GOT3 (cell line): ENCODE measurements at places on chromosomes 6 and 20.

GRCh38 chr6:158040051-158040803 is 58.6 kb downstream of the SYNJ2 start:
- no peak for DNase-seq

DNA sequence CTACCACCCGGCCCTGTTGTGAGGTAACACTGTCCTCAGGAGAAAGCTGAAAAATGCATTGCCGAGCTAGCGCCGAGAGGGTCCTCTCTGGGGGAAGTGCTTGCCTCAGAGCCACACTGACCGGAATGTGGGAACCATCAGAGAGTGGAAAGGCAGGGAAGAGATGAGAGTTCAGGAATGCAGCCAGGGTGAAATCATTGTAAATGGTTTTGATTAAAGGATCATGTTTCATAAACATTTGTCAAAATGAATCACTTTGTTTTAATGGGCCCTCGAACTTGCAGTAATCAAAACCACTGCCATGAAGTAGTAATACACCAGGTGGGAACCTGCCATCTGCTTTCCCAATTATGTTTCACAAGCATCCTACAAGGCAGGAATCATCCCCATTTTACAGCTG is 16.9 kb upstream of the IL17F start:
- DNase-seq = no peak

- DNase-seq = no peak
Measured at GRCh38 chr20:58481481-58482021, 33.6 kb downstream of the APCDD1L start.

DNA sequence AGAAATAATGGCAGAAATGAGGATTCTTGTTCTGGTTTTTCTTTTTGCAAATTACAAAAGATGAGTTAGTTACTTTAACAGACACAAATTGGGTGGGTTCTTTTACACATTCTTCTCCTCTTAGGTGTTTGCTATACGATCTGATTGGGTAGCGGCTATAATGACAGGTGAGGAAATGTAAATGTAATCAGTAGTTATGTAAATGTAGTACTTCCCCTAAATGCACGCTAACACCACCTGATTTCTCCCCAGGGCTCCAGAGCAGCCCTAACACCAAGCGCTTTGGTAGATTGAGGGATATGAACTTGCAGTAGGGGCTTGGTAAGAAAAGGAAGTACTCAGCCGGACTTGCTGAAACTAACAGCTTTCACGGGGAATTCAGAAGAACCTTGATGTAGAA is 499.4 kb upstream of the NOX3 start:
- DNase-seq = no peak

DNA sequence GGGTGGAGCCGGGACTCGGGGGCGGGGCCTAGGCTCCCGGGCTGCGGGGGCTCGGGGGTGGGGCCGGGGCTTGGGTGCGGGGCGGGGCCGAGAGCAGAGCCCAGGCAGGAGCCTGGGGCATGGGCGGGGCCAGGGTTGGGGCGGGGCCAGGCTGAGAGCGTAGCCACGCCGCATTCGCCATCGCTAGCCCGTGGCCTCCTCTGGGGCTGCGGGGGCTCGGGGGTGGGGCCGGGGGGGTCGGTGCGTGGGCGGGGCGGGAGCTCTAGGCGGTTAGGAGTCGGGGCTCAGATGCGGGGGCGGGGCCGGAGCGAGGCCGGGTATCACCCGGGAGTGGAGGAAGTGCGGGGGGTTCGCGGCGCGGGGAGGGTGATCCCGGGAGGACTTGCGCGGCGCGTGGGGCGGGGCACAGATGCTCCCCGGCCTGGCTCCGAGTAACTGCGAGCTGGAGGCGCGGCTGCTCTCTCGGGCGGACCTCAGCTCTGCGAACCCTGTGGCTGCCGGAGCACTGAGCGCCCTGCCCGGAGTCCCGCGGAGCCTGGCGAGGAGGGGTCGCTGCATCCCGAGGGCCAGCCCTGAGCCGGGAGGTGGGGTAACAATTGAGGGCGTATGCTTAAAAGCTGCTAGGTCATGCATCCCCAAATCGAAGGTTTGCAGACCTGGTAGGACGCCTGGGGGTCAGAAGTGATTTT is 434 bp upstream of the ECI2 start:
- DNase-seq = peak; percentile 85

DNA sequence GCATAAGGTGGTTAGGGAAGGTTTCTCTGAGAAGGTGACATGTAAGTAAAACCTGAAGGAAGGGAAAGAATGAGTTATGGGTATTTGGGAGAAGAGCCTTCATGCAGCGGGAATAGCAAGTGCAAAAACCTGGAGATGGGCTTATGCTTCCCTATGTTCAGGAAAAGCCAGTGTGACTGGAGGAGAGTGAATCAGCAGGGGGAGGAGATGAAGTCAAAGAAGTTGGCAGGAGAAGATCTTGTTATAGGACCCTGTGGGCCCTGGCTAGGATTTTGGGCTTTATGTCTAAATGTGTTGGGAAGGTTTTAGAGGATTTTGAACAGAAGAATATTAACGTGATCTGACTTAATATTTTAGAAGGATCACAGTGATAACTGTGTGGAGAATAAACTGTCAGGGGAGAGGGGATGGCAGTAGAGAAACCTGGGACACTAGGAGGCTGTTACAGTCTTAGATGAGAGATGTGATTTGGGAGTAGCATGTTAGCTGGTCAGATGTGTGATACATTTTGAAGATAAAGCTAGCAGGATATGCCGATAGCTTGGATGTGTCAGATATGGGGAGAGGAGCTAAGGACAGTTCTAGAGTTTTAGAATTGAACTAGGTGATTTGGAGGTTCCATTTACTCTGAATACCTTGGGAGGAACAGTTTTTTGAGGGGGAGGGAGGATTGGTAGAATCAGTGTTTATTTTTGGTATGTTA is 41.0 kb downstream of the PHF3 start:
- no peak for DNase-seq

DNA sequence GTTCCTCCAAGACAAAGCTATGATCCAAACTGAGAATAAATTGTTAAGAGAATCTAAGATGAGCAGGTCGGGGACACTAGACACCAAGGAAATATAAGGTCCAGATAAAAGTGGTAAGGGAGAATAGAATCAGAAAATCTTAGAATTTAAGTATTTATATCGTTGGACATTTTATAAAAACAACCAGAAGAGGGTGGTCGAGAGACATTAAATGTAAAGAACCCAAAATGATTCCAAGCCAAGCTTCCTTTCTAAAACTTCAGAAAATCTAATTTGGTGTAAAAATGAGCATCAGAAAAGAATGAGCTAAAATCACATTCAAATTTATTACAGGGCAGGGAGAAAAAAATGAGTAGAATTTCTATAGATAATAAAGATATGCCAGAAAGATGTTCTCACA is 97.8 kb upstream of the OGFRL1 start:
- no peak for DNase-seq

GRCh38 chr6:45512717-45513116 is 135.0 kb upstream of the SUPT3H start:
- DNase-seq = no peak

GRCh38 chr6:128655978-128656498 is 135.6 kb upstream of the PTPRK start:
- DNase-seq = no peak

DNA sequence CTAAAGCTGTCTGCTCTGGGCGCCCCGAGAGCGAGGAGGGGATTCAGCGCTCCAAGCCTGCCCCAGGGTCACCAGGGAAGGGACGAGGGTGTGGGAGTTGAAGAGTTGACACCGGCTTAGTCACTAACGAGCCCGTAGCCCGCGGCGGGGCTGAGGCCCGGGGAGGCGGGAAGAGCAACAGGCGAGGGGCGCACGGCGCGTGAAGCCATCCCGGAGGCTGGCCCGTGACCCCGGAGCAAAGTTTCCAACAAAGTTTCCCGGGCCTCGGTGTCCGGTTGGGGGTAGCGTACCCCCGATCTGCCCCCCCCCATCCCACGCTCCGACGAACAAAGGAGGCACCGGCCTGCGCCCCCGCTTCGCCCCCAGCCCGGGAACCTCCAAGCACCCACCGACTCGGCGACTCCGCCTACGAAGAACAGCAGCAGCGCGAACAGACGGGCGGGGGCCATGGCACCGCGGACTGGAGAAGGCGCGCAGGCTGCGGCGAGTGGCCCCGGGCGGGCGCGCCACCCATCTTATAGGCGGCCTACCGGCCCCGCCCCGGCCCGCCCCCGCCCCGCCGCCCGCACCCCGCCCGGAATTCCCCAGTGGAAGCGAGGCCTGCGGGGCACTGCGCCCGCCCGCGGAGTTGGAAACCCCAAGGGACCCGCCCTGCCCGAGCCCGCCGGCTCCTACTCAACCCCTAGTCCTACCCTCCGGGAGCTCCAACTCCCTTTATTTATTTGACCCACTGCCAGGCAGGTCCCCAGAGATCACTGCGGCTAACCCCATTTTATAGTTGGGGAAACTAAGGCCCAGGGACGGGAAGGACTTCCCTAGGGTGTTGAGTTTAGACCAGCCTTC is at the start of gene SDC4:
SDC4 (minus strand) TSS at position 489 of the 843 bp plus-strand sequence; CDS start at position 449, 40 bp downstream.
- DNase-seq = peak; percentile 64

DNA sequence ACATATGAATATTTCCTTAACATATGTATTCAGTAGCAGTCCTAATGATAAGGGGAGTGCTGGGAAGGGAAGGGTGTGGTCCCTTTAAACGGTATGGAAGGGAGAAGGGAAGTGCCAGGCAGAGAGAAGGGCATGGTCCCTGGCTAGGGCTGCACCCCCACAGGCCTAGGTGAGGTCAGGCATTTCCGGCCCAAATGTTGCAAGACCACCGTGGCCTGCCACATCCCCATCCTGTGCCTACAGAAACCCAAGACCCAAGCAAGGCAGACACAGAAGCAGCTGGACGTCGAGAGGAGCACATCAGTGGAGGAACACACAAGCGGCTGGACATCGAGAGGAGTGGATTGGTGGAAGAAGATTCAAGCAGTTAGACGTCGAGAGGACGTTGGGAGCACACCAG is 5.9 kb downstream of the RRAGD start:
- no peak for DNase-seq

DNA sequence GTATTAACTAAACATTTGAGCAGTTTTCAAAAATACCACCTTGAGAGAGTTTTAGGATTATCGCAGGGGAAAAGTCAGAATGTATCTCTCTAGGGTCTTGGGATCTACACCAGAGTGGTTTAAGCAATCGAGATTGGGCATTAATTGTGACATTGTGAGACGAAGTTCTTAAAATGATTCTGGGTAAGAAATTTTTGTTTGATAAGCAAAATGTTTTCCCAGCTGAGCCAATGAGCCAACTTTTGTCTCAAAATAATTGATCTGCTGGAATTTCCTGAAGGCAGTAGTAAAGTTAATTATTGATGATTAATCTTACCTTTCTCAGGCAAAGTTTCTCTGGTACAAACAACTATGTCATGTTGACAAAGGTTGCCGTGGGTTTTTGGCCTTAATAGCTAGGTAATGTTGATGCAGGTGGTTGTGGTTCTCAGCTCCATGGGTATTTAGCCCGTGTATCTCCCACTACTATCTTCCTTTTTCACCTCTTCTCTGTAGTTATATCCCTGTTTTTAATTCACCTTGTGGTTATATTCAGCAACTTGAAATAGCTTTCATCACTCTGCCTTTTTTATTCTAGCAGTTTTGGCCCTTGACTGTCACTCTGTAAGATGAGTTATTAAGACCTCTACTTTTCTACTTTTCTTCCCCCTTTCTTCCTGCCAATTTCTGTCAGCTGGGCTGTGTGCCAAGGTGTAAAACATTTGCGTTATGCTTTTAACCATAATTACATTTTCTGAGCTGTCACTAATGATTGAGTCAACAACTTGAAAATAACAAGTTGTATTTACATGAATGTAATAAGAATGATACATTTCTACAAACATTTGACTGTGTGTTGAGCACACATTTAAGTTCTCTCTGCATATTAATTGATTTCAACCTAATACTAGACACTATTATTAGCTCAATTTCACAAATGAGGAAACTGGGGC is 368.3 kb upstream of the BTBD3 start:
- DNase-seq = no peak

DNA sequence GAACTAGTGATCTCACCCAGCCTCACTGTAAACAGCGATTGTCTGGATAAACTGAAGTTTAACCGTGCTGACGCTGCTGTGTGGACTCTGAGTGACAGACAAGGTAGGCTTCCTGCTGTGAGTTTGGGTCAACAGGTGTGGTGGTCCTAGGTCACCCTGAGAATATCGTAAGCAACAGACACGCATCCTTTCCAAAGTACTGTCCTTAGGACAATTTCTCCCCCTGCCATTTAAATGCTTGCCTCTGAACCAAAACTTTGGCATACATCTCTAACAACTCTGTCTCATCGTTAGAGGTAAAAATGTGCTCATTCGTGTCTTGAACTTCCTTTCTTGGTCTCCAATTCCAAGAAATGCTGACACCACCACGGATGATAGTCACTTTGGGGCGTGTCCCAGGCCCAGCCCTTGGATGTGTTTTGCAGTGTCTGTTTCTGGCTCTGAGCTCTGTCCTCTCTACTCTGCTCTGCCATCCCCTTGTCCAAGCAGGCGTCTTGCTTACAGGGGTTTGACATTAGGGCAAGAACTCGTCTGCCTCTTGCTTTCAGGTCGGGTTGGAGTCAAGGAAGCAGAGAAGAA is 95.5 kb downstream of the EYA2 start:
- DNase-seq = no peak

- DNase-seq = no peak
Measured at GRCh38 chr20:5002077-5002413, 735 bp upstream of the SLC23A2 start.

GRCh38 chr6:137571854-137572253 is 77.7 kb upstream of the OLIG3 start:
- DNase-seq = no peak

DNA sequence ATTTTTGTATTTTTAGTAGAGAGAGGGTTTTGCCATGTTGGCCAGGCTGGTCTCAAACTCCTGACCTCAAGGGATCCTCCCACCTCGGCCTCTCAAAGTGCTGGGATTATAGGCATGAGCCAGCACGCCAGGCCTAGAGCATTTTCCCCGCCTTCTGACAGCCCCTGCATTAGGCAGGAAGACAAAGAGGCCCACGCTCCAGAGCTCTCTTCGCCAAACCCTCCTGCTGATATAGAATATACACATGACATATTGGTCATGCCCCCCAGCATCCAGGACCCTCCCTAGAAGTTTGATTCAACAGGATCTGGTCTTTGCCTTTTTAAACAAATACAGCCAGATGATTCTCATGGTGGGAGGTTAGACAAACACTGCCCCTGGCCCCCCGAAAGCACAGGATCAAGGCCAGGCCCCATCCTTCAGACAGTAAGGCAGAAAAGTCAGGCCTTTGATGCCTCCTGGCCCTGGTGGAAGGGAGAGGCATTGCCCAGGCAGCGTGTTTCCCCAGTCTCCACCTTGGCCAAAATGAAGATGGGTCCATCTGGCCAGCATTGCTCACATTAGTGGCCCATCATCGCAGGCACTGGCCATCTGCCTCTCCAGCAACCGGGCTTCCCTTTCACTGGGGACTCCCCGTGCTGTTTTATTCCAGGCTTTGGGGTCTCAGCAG is 4.4 kb downstream of the SULF2 start:
- DNase-seq = no peak

DNA sequence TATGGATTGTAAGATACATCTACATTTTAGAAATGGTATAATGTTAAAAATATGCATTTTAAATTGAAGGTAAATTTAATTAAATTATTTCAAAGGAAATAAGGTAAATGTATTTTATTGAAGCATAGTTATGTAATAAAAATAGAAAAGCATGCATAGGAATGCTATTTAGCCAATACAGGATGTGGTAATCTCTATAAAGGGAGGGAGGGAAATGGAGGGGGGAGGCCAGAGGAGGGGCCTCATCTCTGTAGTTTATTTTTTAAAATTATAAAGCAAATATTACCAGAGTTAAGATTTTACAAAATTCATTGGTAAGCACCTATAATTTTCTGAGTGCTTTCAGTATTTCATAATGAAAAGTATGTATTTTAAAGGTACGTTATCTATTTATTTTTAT is 27.2 kb downstream of the SLC16A10 start:
- DNase-seq = no peak

- no peak for DNase-seq
Measured at GRCh38 chr6:145705561-145705960, 29.8 kb downstream of the EPM2A start.

GRCh38 chr6:22499815-22500214 is 69.6 kb upstream of the HDGFL1 start:
- no peak for DNase-seq
